Mucosa of gallbladder (tissue), 1 donor: ENCODE measurements at places on chromosomes 13 and 19. TPM values are rescaled to one million over a fixed set of nuclear protein-coding genes. Genes with fewer than 3 reads are reported as not detected.

GRCh38 chr13:24232037-24232436 is 71.5 kb downstream of the SPATA13 start:
- DNase-seq, result no peak

DNA sequence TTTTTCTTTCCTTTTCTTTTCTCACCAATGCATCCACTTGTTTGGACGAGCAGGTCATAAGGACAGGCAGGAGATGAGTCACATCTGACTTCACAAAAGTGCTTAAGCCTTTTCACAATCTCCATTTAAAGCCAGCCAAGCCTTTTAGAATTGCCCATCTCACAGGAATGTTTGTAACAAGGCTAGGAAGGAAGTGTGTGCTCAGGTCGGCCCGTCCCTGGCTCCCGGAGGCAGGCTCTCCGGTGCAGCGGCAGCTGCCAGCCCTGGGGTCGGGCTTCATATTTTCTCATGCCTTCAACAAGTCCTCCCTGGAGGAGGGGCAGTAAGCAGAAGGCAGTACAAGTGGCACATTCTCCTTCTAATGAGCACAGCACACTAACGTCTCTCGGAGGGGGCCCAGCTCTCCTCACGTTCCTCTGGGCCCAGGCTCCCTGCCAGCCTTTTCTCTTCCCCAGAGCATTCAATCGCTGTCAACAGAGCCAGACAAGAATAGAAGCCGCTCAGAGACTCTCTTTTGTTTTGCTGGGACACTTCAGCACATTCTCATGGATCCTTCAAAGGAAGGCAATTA is 180.5 kb downstream of the COL4A1 start:
- DNase-seq, result peak; percentile 32

- peak; percentile 38 for DNase-seq
Measured at GRCh38 chr13:99386911-99387788, 80.0 kb upstream of the GPR183 start.

- no peak for DNase-seq
Measured at GRCh38 chr19:18109341-18109732, 11.8 kb downstream of the MAST3 start.

PCDH9 gene
- 9.0 TPM for total RNA-seq

CEACAM4 gene
- total RNA-seq, result 0.35 TPM

DNA sequence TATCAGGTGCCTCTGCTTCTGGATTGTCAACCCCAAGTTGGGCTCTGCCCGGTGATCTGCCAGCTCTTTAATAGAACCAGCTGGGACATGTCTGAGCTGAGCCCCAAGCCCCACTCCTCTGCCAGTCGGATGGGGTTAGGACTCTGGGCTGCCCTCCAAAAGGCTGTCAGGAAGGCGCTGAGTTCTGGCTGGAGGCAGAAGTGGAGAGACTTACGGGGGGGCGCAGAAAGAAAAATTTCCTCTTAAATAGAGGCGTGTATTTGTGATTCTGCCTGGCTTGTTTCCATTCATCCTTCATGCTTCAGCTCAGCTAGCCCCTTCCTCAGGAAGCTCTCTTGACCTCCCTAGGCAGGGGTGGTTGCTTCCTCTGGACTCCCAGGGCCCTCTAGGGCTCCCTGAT is 985 bp upstream of the KCNK6 start:
- no peak for DNase-seq

GPR12 gene
- not detected for total RNA-seq

DNA sequence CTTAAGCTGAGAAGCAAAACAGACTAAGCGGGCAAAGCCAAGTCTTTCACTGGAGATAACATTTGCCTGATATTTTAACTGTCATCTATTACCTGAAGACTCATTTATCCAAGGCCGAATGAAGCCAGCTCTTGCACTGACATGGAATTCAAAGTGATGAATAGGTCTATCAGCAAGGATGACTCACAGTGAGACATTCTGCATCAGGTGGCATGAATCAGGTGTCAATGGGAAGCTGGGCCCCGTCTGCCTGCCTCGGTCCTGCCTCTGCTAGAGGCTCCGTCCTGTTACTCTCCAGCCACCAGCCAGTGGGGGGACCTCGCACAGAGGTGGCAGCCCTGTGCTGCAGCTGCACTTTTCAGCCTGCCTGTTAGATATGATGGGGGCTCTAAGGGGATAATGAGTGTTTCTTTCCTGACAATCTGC is 23.5 kb downstream of the STARD13 start:
- DNase-seq, result peak; percentile 47

ZNF91 gene
- 43.9 TPM for total RNA-seq

GRCh38 chr13:70253411-70253810 is 145.2 kb upstream of the KLHL1 start:
- no peak for DNase-seq

DNA sequence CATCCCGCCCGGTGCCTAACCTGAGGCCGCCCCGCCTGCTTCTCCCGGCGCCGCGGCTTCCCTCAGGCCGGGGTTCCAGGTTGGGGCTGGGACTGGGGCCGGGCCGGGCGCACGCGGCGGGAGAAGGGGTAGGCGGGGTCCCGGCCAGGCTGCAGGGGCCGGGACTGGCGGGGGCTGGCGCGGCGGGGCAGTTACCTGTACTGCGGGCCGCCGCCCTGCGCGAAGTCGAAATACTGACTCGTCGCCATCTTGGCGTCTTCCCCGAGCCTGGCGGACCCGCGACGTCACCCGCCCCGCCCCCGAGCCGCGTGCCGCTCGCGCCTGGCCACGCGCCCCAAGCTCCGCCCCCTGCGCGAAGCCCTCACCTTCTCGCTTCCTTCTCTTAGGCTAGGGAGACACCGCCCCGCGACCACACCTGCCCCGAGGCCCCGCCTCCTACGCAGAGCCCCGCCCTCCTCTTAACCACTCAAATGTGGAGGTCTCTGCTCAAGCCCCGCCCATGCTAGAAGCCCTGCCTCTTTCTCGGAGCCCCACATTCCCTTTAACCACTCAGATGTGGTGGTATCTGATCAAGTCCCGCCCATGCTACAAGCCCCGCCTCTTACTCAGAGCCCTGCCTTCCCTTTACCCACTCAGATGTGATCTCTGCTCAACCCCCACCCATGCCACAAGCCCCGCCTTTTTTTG is at the start of gene ZFR2:
ZFR2 (minus strand) TSS at position 269 of the 687 bp plus-strand sequence; CDS start at position 248, 21 bp downstream.
- no peak for DNase-seq
